A549 treated with CORT108297 at 1 μM for 4 hours (cell line): ENCODE measurements at places on chromosomes 12 and 14. TPM values are rescaled to one million over a fixed set of nuclear protein-coding genes. Genes with fewer than 3 reads are reported as not detected.

The EIF2B1 gene
- 31.5 to 40.3 TPM (median 33.8 TPM) in 5 replicates for total RNA-seq

The RBP5 gene
- not detected in 5 replicates for total RNA-seq

The PPP1R1A gene
- total RNA-seq: 0.07 to 0.18 TPM (median 0.09 TPM) in 5 replicates

The CCDC92 gene
- total RNA-seq: 18.7 to 25.3 TPM (median 24.2 TPM) in 5 replicates

The DBX2 gene
- not detected in 5 replicates for total RNA-seq

The TMEM229B gene
- 0.11 to 0.21 TPM (median 0.16 TPM) in 5 replicates for total RNA-seq

The C12orf50 gene
- 0.06 to 0.08 TPM in 2 of 5 replicates, not detected in the others for total RNA-seq

The CMKLR1 gene
- 0.03 TPM in 1 of 5 replicates, not detected in the others for total RNA-seq

The KRT74 gene
- not detected in 5 replicates for total RNA-seq

The CLEC4E gene
- total RNA-seq: 0.27 to 0.47 TPM (median 0.36 TPM) in 4 of 5 replicates, not detected in the other

The SCARB1 gene
- 109 to 176 TPM (median 166 TPM) in 5 replicates for total RNA-seq

The OAS1 gene
- 38.6 to 64.7 TPM (median 56.9 TPM) in 5 replicates for total RNA-seq

The CGRRF1 gene
- 16.2 to 24.2 TPM (median 18.5 TPM) in 5 replicates for total RNA-seq

The GPD1 gene
- total RNA-seq: 0.13 to 0.30 TPM (median 0.19 TPM) in 5 replicates

The CKAP4 gene
- total RNA-seq: 78.0 to 92.4 TPM (median 87.0 TPM) in 5 replicates

The TRIM9 gene
- total RNA-seq: 8.8 to 11.3 TPM (median 10.4 TPM) in 5 replicates

The PZP gene
- total RNA-seq: not detected in 5 replicates

The RERGL gene
- not detected in 5 replicates for total RNA-seq

The CPSF2 gene
- 33.4 to 44.1 TPM (median 41.1 TPM) in 5 replicates for total RNA-seq

The EID3 gene
- 7.6 to 9.9 TPM (median 8.1 TPM) in 5 replicates for total RNA-seq

The KCNK10 gene
- not detected in 5 replicates for total RNA-seq

The FBLN5 gene
- 2.4 to 3.3 TPM (median 2.8 TPM) in 5 replicates for total RNA-seq

The OTX2 gene
- not detected in 5 replicates for total RNA-seq

The HHIPL1 gene
- total RNA-seq: 0.14 to 0.34 TPM (median 0.22 TPM) in 5 replicates

The NOVA1 gene
- total RNA-seq: 4.6 to 6.5 TPM (median 5.1 TPM) in 5 replicates

The STXBP6 gene
- total RNA-seq: 1.4 to 2.2 TPM (median 1.9 TPM) in 5 replicates

The RNASE3 gene
- total RNA-seq: not detected in 5 replicates

The FAM90A1 gene
- total RNA-seq: 0.03 to 0.10 TPM (median 0.07 TPM) in 5 replicates

The KCNC2 gene
- not detected in 5 replicates for total RNA-seq

The AKAP3 gene
- total RNA-seq: 0.07 to 0.36 TPM (median 0.18 TPM) in 5 replicates

The SNRNP35 gene
- total RNA-seq: 18.4 to 20.5 TPM (median 19.2 TPM) in 5 replicates

The TAS2R43 gene
- total RNA-seq: not detected in 5 replicates

The TMEM233 gene
- total RNA-seq: 0.03 to 0.09 TPM (median 0.05 TPM) in 5 replicates

The NT5DC3 gene
- 6.8 to 8.5 TPM (median 7.4 TPM) in 5 replicates for total RNA-seq

The ERBB3 gene
- 1.0 to 1.8 TPM (median 1.6 TPM) in 5 replicates for total RNA-seq

The LRP1 gene
- total RNA-seq: 15.9 to 22.7 TPM (median 18.3 TPM) in 5 replicates

The LRCOL1 gene
- not detected in 5 replicates for total RNA-seq

The ENDOU gene
- not detected in 5 replicates for total RNA-seq

The USP44 gene
- 0.05 to 0.23 TPM (median 0.13 TPM) in 5 replicates for total RNA-seq

The GIT2 gene
- 16.6 to 21.7 TPM (median 20.1 TPM) in 5 replicates for total RNA-seq

The GLIPR1L1 gene
- not detected in 5 replicates for total RNA-seq

The SLC25A47 gene
- not detected in 5 replicates for total RNA-seq

The ALDH1L2 gene
- 2.3 to 3.6 TPM (median 3.2 TPM) in 5 replicates for total RNA-seq

The VPS37B gene
- 28.7 to 33.9 TPM (median 32.2 TPM) in 5 replicates for total RNA-seq

The PRIM1 gene
- 24.1 to 34.0 TPM (median 25.7 TPM) in 5 replicates for total RNA-seq

The TBC1D30 gene
- 1.5 to 1.7 TPM (median 1.7 TPM) in 5 replicates for total RNA-seq

The PRPH gene
- 0.97 to 1.8 TPM (median 1.5 TPM) in 5 replicates for total RNA-seq

The NFE2 gene
- 0.11 to 0.14 TPM (median 0.12 TPM) in 3 of 5 replicates, not detected in the others for total RNA-seq

The CELA1 gene
- not detected in 5 replicates for total RNA-seq

The CD27 gene
- not detected in 5 replicates for total RNA-seq
